Kidney epithelial cell (primary cell): ENCODE measurements at places on chromosomes 5 and 9.

GRCh38 chr5:140795259-140795641 is 598 bp downstream of the PCDHA2 start:
- DNase-seq = no peak

DNA sequence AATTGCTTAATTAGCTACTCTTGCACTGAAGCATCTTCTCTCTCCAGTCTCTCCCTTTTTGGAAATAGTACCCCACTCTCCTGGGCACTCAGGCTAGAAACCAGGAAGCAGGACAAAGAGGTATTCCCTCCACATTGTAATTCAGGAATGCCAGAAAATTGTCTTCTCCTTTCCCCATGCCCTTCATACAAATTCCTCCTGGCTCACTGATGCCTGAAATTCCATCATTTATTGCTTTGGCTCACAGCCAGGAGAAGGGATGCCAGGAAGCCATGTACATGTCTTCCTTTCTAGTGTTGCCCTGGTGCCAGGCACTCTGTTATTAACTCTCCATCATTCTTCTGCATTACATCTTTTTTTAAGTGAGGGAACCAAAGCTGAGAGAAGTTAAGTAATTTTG is 716.5 kb upstream of the C9orf72 start:
- peak; percentile 29 for DNase-seq

DNA sequence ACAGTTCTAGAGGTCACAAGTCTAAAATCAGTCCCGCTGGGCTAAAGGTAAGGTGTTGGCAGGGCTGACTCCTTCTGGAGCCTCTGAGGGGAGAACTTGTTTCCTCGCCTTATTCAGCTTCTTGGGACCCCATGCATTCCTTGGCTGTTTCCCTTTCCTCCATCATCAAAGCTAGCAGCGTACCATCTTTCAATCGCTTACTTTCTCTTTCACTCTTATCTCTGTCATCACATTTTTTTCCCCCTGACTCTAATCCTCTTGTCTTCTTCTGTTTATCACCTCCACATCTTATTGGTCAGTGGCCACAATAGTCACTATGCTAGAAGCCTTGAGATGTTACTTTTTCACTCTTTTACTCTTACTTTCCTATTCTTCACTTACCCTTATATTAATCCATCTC is 72.5 kb upstream of the SPEF2 start:
- no peak for DNase-seq

- DNase-seq = no peak
These were observed 85.6 kb downstream of the DAB2IP start for GRCh38 chr9:121736934-121737462.

- DNase-seq = peak; percentile 49
These were observed 293.2 kb upstream of the WWC1 start for GRCh38 chr5:167998148-167998767.

DNA sequence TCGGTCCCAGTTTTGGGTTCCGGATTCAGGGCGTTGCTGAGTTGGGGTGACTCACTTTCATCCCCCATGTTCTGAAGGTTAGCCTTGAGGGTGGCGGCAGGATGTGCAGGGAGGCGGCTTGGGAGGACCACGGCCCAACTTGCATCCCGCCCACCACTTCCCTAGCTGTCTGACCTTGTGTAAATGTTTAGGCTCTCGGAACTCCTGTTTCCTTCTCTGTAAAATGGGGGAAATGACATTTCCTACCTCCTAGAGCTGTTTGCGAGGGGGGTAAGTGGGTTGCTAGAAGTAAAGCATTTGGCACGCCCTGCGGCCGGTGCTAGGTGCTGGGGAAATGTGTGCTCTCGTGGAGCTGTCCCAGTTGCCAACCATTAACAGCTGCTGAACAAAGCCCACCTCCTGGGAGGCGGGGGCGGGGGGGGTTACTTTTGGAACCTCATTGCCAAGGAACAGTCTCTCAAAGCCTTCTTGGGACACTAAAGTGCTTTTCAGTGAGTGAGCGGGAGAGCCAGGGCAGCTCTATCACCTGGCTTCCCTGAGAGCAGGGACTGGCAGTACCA is 27.5 kb downstream of the PTGES2 start:
- DNase-seq = no peak
